ENCODE measurements at places on chromosomes 7 and 10.

GRCh38 chr7:2242541-2243429, 759 bp downstream of the NUDT1 start:
- no peak for DNase-seq

GRCh38 chr7:88928276-88928675, 132.7 kb upstream of the TEX47 start:
- DNase-seq = no peak

- DNase-seq = no peak
Measured at GRCh38 chr10:74994854-74995253, 116.6 kb upstream of the SAMD8 start.

DNA sequence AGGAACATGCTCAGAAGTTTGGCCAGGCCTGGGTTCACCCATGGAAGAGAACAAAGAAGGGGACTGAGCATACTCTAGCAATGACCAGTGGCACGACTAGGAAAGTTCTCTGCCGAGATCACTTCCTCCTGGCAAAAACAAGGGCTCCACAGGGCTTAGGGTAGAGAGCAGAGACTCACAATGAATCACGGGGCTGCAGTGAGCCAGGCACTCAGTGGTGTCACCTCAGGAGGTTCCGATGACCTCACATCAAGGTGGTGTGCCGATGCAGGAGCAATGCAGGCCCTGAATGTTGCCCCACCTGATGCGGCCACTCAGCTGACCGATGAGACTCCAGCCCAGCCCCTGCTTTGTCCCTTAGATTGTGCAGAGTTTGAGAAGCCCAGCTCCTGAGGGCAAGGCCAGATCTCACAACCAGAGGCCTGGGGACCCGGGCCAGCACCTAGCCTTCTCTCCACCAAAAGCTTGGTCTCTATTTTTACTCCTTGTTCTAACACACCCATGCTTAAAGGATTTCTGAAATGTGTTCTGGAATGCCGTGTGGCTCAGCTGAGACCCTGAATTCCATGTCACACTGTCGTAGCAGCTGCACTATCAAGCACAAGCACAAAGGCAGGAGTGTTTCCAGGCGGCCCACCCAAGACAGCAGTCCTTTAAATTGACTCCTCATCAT, 60.9 kb downstream of the COBL start:
- no peak for DNase-seq

DNA sequence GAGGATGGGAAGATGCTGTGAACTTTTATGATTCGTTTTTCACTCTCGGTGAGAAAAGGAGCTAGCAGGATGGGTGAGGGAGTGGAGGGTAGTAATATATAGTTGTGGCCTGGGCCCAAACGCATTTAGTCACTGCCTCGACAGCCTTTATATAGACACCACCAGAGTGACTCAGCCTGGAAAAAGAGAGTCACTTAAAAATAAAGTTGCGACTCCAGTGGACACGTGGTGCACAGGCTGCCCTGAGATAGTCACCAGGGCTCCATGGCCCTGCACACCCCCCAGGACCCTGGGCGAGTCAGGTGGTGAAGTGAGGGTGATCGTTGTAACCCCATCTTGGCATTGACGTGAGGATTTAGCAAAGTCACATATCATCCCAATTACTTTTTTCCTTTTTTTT, 106.7 kb downstream of the CUX1 start:
- DNase-seq = no peak

GRCh38 chr10:124708922-124709520, 35.2 kb downstream of the FAM53B start:
- peak; percentile 22 for DNase-seq

DNA sequence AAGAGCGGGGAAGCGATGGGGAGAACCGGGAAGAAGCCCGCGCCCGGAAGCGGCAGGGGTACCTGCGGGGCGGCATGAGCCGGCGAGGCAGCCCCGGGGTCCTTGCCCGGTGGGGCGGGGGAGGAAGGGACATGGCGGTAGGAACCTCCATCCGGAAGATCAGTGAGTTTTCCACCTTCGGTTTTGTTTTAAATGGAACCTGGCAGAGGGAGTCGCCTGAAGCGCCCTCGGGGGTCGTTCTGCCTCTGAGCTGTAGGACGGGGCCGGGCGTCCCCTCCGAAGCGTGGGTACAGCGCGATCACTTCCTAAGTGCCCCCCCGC, 471 bp downstream of the PFKP start:
- peak; percentile 28 for DNase-seq

DNA sequence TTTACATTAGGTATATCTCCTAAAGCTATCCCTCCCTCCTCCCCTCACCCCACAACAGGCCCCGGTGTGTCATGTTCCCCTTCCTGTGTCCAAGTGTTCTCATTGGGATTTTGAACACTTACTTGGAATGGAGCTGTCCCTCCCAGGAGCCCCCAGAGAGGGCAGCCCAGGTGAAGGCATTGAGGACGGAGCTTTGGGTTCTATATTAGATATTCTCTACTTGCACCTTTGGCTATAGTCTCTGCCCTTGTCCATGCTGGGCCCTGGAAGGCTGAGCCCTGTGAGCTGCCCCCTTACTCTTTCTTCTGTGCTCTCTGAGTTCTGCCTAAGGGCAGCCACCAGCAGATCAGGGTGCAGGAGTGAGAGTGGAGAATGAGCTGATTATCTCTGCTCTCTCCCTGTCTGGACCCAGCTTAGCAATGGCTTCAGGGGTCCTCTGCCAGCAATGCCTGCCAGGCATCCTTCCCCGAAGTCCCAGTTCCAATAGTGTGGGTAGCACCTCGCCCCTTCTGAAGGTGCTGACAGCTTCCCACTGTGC, 11.2 kb downstream of the ADRA2A start:
- no peak for DNase-seq

- DNase-seq = no peak
Measured at GRCh38 chr7:52360541-52360940, 674.9 kb upstream of the POM121L12 start.
